Activated CD4-positive, alpha-beta T cell treated with anti-CD3 and anti-CD28 coated beads for 4 hours (primary cell): ENCODE measurements at places on chromosomes 11 and 22.
A peak's percentile ranks its signal among the peaks of the same experiment; 100 is the strongest.

DNA sequence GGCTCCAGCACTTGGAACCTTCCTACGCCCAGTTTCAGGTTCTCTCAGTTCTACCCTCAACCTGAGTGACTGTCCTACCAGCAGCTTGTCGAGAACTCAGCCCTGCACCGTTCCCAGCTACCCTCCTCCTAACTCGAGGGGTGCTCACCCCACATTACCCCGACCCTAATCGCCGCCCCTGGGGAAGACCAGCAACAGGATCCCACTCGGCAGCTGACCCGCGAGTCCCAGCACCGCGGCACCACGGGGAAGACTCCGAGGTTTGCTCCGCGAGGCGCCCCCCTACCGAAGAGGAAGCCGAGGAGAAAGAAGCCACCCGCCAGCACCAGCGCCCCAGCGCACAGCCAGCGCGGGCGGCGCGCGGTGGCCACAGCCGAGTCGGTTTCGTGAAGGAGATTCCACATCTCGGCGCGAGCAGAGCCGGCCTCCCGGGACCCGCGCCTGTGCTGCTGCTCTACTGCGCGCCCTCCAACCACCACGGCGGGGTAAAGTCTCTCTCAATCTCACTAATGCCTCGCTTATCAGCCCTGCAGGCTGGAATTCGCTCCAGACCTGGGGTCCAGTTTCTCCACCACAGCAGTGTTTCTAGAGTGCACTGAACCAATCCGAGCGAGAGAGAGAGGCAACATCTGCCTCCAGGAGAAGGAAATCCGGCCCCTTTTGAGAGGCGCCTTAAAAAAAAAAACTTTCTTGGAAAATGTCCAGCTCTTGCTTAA, at the start of gene FOLH1:
TSS of gene FOLH1 (minus strand) at position 597 of the 716 bp plus-strand sequence. CDS start at position 404, 193 bp downstream.
- no peak for DNase-seq

DNA sequence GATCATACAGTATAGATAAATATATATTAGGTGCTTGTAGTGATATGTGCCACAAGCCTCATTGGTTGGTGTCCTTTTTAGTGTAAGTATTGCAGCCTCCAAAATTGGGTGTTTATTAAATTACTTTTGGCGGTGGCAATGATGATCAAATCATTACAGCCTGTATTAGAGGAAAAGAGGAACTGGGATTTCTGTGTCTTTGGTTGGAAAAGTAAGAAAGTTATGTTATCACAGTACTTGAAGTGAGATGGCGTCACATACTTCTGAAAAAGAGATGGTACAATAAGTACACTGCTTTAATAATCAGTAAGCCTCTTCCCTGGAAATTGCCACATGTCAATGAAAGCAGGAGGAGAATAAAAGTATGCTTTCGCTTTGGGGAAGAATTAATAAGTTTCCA, 523 bp upstream of the MPZL3 start:
- no peak for DNase-seq

- no peak for DNase-seq
Measured at GRCh38 chr11:124970925-124971324, 16.9 kb downstream of the CCDC15 start.

- no peak for DNase-seq
Measured at GRCh38 chr22:46797355-46797754, 34.9 kb downstream of the TBC1D22A start.

- DNase-seq: no peak
Measured at GRCh38 chr11:119720311-119720913, 8.6 kb downstream of the NECTIN1 start.

DNA sequence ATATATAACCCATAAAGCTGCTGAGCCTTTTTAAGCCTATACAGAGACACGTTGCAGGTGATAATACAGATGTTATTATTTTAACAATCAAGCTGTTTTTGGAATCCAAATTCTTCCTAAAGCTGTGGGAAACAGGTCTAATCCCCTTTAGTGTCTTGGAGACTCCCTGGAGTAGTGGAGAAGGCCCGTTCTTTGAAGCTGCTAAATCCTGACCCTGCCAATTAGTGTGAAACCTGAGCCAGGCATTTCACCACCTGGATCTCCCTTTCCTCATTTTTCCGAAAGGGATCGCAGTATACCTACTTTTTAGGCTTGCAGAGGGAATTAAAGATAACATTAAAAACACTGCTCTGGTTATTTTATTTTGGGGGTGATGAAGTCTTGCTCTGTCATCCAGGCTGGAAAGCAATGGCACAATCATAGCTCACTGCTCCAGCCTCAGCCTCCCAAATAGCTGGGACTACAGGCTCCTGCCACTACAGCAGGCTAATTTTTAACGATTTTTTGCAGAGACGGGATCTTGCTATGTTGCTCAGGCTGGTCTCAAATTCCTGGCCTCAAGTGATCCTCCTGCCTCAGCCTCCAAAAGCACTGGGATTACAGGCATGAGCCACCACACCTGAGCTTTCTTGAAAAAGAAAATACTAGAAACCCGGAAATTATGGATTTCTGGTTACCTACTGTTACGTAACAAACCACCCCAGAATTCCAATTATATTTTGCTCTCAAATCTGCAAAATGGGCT, 1.7 kb upstream of the EIF4ENIF1 start:
- DNase-seq: no peak

DNA sequence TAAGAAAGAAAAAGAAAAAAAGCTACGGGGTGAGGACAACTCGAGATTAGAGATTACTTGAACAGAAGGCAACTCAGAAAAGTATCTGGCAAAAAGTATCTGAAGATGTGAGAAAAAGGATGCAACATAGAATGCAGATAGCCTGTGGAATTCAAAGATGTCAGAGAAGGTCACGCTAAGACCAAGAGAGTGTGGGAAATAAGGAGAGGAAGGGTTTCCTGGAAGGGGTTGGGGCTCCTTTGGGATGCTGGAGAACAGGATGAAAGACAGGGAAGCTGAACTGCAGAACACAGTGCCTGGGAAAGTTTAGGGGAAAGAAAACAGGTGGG, 1.2 kb downstream of the GUCY1A2 start:
- no peak for DNase-seq

DNA sequence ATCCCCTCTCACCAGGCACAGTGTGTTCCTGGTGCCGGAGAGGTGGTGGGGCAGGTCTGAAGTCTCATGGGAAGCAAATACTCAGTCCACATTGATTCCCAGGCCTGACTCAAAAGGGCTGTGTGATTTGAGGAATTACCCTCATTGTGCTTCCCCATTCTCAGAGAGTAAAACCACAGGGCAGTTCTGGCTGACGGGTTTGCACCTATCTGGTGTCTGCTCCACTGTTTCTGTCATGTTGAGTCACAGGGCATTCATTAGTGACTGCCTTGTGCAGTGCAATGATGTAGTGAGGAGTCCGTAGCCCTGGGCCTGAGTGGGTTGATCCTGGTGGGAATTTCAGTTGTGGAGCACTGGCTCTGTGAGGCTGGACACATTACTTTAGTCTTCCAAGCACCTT, 85.2 kb upstream of the ARHGAP20 start:
- DNase-seq: no peak

DNA sequence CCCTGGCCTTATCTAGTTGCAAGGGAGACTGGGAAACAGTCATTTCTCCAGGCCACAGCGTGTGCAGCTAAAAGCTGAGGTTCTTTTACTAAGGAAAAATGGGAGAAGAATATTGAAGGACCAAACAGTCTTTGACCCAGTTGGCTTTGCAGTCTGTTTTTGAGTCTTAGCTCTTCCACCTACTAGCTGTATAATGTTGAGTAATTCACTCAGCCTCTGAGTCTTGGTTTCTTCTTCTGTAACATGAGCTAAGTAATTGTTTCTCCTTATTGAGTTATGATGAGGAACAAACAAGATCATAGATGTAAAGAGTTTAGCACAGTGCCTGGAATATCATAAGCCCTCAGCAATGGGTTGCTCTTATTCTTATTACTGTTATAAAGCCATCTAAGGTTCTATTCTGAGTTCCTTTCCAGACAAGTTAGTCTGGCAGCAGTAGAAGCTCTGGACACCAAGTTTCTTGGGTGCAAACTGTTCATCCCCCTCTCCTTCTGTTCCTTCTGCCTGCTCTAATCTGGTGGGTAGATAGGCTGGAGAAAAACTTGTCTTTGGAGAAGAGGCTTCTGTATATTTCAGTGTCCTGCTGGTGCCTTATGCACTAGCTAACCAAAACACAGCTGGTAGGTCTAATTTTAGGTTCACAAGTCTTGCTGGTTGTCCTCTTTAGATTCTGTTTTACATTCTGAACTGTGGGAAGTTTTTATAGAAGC, 13.5 kb downstream of the TRIM44 start:
- no peak for DNase-seq

GRCh38 chr22:34709641-34710040, 356.3 kb upstream of the ISX start:
- DNase-seq: no peak

- DNase-seq: peak; percentile 66
Measured at GRCh38 chr22:25062386-25063085, 110.0 kb downstream of the KIAA1671 start.

DNA sequence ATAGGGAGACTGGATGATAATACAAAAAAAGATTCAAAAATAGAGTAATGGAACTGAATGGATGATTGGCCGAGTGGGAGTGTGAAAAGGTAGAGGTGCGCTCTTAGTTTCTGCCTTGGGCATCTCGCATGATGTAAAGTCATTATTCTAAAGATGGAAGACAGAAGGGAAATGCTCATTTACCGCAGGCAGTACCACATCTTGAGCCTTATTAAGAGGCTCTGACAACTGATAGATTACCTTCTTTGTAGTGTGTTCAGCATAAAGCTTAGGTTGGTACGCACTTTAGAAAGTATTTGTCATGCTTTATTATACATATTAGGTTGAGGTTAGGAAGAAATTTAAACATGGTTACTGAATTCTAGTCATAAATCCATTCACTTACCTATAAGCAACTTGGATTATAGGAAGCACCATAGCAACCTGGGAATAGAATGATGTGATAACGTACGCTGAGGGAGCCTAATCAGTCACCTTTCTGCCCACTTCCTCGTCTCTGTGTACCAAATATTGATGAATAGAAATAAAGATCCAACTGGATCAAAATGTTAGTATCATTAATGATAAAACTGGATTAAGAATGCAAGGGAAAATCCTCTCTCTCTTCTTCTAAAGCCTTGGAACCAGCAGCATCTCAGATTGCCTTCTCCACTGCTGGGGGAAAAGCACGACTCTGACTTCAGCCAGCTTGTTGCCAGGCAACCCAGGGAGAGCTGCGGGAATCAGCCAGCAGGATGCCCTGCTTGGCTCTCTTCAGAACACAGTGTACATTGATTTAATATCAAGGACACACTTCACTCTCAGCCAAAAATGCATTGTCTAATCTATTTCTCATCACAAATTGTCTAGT, 29.0 kb upstream of the VWA5A start:
- DNase-seq: no peak

GRCh38 chr22:45612451-45612901, 59.2 kb upstream of the ATXN10 start:
- peak; percentile 5 for DNase-seq

- DNase-seq: no peak
Measured at GRCh38 chr11:16561150-16561549, 177.3 kb upstream of the C11orf58 start.

DNA sequence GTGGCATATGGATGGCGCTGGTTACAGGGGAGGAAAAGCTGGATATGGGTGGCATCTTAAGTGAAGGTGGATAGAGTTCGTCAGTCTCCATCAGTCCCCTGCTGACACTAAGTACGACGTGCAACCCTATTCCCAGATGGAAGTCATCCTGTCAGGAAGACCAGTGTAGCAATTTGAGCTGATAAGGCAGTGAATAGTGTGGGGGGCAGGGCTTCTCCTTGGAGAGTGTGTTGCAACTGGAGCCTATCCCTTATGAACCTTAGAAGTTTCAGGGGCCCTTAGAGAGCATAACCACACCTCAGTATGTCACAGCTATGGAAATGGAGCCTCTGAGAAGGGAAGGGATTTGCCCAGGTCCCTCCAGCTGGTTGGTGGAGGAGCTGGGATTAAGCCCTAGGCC, 36.1 kb upstream of the ANKK1 start:
- no peak for DNase-seq

DNA sequence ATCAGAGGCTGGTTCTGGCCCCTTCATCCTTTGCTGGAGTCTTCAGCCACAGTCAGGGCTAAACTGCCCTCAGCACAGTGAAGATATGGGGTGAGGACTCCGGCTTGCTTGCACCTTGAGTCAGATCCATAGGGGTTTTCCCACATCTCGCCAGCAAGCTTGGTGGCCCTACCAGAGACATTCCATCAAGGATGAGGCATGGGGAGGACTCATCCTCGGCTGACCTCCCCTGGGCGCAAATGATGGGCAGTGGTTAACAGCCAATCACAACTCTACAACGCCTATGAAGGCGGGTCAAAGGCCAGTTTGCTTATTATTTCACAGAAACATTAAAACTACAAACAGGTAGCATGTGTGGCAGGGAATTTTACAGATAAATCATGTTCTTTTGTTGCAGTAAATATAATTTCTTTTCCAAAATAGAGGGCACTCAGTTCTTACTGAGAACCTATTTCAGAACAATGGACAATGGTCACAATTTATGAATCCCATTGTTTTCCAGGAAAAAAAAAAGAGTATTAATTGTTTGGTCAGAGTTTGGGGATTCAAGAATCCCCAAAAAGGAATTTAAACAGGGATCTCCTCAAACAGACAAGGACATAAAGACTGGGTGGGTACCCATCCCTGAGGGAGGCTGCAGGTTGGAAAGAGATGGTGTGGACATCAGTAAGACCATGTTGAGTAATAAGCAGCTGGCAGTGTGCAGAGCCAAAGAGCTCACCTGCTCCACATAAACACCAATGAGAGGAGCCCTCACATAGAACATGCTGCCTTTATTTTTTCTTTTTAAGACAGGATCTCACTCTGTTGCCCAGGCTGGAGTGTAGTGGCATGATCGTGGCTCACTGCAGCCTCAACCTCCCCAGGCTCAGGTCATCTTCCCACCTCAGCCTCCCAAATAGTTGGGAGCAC, 14.8 kb downstream of the PLAAT3 start:
- no peak for DNase-seq

DNA sequence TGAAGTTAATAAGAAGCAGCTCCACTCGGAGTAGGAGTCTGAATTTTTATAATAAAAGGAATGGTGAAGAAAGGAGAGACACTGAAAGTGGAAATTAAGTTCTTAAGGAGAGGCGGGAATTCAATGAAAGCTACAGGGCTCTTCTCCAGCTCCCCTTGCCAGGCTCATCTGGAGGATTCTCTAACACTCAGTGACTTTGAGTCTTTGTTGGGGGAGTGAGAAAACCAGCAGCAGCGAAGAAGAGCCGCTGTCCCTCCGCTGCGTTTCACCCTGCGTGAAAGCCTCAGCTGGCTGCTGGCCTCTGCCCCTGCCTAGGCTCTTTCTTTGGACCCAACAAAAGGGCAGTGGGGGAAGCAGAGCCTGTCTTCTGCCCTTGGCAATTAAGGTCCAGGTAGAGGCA, 113.0 kb downstream of the NTM start:
- no peak for DNase-seq
